ENCODE measurements at places on chromosomes 1 and 21.

DNA sequence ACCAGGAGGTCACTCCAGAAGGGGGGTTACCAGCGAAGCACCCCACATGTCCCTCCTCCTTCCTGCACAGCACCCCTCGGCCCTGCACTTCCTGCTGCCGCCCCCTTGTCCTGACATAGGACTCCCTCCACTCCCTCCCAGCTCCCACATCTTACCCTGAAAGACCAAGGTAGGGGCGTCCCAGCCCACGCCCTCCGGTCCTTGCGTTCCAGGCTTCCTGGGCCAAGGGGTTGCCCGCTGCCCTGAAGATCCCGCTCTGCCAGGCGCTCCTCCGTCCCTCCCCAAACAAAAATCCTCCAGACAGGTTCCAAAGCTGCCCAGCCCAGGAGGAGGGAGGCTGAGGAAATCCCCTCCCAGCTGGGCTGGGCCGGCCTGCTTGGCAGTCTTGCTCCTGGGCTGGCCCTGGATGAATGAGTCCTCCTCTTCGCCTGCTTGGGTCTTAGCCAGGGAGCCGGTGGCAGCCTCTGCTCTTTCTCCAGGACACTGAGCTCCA, at the start of gene RHBDL2:
Gene RHBDL2, minus strand, starts transcription at position 304 of the 493 bp plus-strand sequence. CDS start 22,618 bp downstream, outside the sequence.
- no peak for DNase-seq

GRCh38 chr1:156648951-156649350, 7.0 kb downstream of the BCAN start:
- no peak for DNase-seq

GRCh38 chr1:93501399-93501798, 53.5 kb downstream of the FNBP1L start:
- DNase-seq = no peak

GRCh38 chr1:233791721-233792120, 112.8 kb upstream of the SLC35F3 start:
- no peak for DNase-seq

DNA sequence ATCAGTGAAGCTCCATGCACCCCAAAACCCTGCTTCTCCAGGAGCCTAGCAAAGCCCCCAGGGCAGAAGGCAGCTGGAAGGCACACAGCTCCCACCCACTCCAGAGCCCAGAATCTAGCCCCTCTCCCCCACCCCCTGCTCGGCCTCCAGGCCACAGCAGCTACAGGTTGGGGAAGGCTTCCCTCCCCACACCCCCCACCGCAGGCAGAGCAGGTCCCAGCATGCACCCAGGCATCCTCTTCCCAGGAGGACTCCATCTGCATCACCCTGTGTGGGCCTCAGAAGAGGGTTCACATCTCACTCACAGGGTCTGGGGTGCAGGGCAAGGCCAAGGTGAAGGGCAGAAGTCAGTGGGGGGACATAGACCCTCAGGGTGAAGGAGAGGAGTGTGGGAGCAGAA, 719 bp downstream of the S100A14 start:
- no peak for DNase-seq

GRCh38 chr1:244090645-244091044, 39.6 kb downstream of the ZBTB18 start:
- DNase-seq = no peak

DNA sequence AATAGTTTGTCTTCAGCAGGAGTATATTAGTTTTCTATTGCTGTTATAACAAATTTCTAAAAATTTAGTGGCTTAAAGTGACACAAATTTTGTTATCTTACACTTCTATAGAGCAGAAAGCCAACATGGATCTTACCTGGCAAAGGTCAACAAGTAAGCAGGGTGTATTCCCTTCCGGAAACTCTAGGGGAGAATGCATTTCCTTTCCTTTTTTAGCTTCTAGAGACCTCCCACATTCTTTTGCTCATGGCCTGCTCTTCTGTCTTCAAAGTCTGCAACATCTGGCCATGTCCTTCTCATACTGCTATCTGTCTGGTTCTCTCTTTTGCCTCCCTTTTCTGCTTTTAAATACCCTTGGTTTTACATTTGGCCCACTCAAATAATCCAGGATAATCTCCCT, 242.6 kb downstream of the ZNF648 start:
- no peak for DNase-seq

GRCh38 chr1:91732291-91733107, 153.5 kb downstream of the TGFBR3 start:
- DNase-seq = no peak

GRCh38 chr1:119737040-119737682, 25.4 kb downstream of the PHGDH start:
- no peak for DNase-seq

GRCh38 chr1:162868972-162869371, 8.0 kb upstream of the CCDC190 start:
- DNase-seq = no peak

DNA sequence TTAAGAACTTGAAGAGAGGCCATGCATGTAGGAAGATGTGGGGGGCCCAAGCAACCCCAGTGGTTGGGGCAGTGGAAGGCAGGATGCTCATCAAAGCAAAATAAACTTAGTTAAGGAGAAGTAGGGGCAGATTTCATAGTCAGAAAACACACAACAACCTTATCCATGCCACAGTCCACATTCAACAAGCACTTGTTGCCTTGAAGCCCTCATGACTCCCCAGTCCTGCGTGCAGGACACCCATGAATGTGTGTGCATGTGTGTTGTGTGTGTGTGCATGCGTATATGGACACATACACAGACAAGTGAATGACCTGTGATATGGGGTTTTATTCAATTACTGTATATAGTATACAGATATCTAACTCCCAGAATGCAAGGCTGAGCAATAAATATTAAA, 186.9 kb downstream of the PSMG1 start:
- DNase-seq = no peak

- peak; percentile 52 for DNase-seq
Measured at GRCh38 chr1:145960468-145961108, 2.8 kb upstream of the LIX1L start.

- DNase-seq = peak; percentile 72
Measured at GRCh38 chr1:225896937-225897549, 8.1 kb upstream of the LEFTY1 start.

DNA sequence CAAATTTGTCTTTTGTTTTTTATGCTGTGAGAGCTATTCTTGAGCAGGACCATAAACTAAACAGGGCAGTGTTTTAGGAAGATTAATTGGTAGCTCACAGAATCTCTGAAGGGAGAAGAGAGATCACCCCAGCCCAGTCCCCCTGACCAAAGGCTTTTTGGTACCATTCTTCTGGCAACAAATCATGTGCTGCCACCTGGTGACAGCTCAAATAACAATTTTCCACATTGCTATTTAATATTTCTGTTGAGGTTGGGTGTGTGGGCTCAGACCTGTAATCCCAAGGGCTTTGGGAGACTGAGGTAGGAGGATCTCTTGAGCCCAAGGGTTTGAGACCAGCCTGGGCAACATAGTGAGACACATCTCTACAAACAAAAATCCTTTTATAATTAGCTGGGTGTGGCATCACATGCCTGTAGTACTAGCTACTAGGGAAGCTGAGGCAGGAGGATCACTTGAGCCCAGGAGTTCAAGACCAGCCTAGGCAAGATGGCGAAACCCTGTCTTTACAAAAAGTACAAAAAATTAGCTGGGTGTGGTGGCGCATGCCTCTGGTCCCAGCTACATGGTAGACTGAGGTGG, 2.2 kb upstream of the TESK2 start:
- peak; percentile 53 for DNase-seq

GRCh38 chr1:4397196-4397595, 257.2 kb upstream of the AJAP1 start:
- DNase-seq = no peak

- DNase-seq = peak; percentile 87
Measured at GRCh38 chr1:161021165-161021969, 415 bp upstream of the F11R start.

DNA sequence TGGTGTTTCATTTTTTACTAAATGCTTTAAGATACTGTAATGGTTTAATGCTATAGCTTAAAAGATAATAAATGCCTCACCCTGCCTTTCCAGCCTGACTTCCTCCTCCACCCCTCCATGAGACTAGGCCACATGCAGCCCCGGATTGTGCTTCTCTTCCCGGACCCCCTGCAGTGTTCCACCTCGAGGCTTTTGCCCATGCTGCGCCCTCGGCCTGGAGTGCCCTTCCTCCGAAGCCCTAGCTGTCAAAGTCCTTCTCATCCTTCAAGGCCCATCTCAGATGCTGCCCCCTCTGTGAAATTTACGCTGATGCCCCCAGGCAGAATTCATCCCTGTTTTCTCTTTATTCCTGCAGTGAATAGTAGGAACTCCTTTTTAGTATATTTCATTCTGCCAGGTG, 98.5 kb downstream of the ATP5PO start:
- no peak for DNase-seq

GRCh38 chr1:119621705-119622104, 26.4 kb downstream of the ZNF697 start:
- no peak for DNase-seq

- no peak for DNase-seq
Measured at GRCh38 chr1:210516697-210517459, 188.2 kb downstream of the HHAT start.

- DNase-seq = no peak
Measured at GRCh38 chr1:236052232-236052993, 12.5 kb downstream of the NID1 start.

DNA sequence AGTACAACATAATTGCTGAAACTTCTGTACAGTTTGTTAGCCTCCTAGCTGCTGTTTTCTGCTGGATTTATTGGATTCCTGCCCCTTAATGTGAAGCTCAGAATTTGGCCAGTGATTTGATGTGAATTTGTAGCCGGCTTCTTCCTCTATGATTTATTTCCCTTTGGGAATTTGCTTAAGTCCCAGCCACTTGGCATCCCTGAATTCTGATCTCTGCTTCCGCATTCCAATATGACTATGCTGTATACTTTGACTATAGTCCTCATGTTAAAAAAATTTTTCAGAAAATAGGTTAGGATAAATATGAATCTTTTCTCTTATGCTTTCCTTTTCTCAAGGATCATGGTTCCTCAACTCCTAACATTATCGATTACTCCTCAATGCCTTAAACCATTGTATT, 12.4 kb upstream of the LRIF1 start:
- DNase-seq = no peak

GRCh38 chr1:32709476-32709875, 6.9 kb upstream of the SYNC start:
- no peak for DNase-seq

GRCh38 chr1:244231572-244232315, 180.7 kb downstream of the ZBTB18 start:
- DNase-seq = no peak

- no peak for DNase-seq
Measured at GRCh38 chr1:178485541-178485981, 11.2 kb downstream of the CLEC20A start.

DNA sequence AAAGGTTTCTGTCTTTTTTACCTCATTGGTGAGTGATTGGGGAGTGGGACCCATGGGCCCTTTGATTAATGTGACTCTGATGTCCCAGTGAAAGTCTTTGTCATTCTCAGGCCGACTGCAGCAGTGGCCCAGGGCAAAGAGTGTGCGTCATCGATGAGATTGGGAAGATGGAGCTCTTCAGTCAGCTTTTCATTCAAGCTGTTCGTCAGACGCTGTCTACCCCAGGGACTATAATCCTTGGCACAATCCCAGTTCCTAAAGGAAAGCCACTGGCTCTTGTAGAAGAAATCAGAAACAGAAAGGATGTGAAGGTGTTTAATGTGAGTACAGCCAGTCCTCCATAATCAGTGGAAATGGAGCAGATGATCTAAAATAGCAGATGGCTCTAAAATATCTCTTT, 19.4 kb downstream of the NTPCR start:
- DNase-seq = no peak

DNA sequence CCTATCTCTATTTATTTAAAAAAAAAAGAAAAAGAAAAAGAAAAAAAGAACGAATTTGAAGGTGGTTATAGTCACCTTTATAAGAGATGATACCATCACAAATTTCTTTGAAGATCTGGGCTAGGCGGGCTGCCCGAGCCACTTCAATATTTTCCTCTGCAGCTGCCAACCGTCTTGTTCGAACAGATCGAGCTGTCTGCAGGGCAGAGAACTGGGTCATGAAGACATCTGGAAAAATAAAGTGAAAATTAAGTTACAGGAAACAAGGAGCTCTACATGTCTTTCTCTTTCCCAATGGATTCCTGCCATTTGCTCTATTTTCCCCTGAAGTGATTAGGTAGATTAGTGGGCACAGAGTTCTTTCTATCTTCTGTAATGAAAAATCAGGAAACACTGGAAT, 31.9 kb downstream of the RUSC1 start:
- no peak for DNase-seq

DNA sequence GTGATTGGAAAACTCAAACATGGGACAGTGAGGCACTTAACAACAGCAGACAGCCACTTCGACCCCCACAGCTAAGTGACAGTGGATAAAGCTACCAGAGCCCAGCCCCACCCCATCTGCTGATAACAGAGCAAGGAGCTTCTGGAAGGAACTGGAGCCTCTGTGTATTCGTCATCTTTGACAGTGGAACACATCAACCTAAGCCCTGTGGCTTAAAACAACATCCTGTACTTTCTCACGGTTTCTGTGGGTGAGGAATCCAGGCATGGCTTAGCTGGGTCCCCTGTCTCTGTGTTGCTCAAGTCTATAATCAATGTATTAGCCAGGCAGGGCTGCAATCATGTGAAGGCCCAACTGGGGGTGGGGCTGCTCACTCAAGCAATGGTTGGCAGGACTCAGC, 18.4 kb upstream of the SIPA1L2 start:
- DNase-seq = no peak

GRCh38 chr21:38709876-38710275, 95.9 kb upstream of the ETS2 start:
- no peak for DNase-seq

DNA sequence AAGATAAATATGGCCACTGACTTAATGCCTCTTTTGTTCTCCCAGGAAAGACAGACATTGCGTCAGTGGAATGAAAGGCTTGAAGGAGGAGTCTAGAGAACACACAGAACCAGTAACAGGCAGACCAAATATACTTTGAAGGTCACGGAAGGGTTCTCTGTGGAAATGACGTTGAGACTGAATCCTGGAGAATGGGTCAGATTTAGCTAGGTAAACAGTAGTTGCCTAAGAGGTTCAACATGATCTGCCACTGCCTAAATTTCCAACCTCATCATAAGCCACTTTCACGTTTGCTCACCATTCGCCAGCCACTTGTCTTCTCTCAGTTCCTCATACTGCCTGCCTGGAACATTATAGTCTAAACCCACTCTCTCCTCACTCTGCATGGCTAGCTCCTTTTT, 20.5 kb downstream of the PLA2G4A start:
- no peak for DNase-seq

DNA sequence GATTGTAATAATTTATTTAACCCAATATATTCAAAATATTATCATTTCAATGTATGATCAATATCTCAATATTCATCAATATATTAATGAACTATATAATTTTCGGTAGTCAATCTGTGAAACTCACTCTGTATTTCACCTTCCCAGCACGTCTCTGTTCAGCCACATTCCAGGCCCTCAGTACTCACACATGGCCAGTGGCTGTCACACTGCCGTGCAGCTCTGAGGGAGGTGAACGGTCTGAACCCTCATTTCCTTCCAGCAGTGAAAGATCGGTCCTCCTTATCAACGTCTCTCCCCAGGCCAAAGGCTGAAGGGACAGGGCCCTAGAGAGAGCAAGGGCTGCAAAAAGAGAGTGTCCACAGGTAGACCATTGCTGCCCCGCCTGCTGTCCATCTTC, 39.5 kb upstream of the ZNF124 start:
- DNase-seq = no peak

Measured in effector CD4-positive, alpha-beta T cell (primary cell).